Effector CD4-positive, alpha-beta T cell (primary cell): ENCODE measurements at places on chromosomes 6 and 20.
A peak's percentile ranks its signal among the peaks of the same experiment; 100 is the strongest.

DNA sequence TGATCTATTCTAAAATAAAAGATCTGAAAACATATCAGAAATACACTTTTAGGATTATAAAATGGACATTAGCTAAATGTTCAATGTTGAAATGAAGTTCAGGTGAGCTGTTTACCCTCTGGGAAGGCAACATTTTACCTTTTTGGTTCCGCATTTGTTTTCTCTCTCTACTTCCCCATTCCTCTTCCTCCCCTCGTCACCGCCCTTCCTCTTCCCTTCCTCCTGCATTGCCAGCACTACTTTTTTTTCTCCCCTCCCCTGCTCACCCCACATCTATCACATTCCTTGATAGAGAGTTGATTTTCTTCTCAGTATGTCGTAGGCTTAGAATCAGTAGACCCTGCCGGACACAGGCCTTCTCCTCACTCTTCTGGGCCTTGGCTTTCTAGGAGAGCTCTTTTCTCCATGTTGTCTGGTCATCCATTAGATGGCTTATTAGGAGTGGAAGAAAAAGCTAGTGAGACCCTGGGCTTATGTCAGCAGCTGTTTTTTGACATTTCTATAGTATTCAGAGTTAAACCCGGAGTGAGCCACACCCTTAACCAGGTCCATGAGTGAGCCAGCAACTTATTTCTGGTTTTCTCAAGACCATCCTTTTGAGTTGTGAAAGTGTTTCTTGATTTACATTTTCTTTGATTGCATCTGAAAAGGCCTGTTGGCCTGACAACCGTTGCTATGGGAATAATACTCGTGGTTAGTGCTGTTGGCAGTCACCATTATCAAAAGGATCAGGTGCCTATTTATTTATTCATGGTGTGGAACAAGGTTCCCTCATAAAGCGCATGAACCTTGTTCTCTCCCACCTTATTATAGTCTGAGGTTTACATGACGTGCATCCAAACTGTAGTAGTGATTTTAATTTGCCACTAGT lies 90.9 kb downstream of the DTD1 start:
- no peak for DNase-seq

DNA sequence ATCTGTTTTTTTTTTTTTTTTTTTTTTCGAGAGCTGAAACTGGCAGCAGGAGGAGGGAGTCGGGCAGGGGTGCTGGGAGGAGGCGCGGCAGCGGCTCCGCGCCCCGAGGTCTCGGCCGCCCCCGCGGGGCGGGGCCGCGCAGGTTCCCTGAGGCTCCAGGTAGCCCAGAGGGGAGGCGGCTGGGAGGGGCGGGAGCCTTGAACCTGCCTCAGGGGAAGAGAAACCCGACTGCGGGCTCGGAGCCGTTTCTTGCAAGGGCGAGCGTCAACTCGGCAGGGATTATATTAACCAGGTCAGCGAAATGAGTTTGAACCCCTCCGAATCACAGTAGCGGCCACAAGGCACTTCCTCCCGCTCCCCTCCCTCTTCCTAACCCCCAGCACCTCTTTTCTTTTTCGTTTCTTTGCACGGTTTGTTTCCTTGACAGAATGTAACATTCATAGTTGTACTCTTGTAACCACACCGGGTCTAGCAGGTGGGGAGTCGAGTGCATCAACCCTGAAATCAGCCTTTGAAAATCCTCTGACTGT lies 2.0 kb downstream of the MYB start:
- peak; percentile 56 for DNase-seq

DNA sequence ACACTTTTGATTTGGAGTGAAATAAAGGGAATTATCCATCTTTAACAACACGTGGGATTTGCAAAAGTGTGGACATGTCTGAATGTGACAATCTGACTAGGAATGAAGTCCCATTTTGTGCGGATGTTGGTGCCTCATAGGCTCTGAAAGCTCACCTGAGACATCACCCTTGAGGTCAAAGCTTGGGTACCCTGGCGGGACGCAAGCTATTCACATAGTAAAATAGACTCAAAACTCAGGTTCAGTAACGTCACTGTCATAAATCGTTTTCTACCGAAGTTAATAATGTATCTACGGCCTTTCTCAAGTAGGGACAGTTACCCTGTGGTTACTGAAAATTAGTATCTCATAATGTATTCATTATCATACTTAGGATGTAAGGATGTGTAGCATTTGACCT lies 61.8 kb downstream of the AKAP12 start:
- DNase-seq: no peak

DNA sequence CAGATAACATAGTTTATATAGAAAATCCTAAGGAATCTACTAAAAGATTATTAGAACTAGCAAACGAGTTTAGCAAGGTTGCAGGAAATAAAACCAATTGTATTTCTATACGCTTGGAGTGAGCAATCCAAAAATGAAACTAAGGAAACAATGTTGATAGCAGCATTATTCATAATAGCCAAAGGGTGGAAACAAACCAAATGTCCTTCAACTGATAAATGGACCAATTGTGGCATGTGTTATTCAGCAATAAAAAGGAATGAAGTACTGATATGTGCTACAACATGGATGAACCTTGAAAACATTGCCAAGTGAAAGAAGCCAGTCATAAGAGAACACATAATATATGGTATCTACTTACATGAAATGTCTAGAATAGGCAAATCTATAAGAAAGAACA lies 101.0 kb upstream of the VSTM2L start:
- DNase-seq: no peak

DNA sequence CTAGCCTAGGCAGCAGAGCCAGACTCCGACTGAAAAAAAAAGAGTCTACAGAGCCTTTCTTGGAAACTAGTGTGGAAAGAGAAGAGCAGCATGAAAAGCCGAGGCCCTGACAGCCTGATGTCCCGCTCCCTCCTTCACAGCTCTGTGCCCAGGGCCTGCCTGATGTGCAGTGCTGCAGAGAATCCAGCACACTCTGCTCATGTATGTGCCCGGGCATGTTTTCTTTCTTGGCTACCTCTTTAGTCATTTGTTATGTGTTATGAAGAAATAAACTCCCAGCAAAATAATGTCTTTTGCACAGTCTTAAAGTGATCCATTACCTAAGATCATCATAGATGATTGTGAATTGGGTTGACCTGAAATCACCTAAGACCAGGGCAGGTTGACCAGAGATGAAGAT lies 78.1 kb upstream of the EZR start:
- no peak for DNase-seq

DNA sequence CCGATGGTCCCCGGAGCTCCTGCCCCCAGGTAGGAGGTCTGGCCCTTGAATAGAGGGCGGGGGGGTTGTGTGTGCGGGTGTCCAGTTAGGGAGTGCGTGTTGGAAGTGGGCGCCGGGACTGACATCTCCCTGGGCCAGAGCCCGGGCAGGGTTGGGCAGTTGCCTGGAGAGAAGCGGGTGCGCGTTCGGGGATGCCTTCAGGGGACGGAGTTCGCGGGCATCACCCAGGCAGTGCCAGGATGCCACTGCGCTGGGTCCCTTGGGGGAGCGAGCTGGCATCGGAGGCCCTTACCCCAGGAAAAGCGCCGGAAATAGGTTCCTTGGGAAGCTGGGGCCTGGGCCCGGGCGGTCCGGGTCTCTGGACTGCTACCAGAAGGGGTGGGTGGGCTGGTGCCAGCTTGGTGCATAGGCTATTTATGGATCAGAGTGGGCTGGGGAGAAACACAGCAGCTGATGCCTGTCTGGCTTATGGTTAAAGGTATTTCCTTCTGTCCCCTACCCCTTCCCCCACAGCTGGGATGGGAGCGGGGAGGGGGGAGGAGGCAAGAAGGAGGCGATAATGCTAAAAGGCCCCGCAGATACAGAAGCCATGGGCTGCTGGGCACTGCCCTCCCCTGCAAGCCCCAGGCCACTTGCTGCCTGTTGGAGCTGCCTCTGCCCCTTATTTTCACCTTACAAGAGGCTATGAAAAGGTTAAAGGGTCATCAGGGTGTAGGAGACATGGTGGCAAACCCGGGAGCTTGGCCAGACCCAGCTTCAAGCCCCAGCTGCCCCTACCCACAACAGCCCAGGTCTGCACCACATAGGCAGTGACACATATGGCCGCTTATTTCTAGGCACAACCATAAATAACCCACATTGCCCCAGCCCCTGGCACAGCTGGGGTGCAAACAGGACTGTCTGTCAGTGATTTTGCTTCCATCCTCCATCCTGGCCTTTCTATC lies 638 bp downstream of the PACSIN1 start:
- no peak for DNase-seq

DNA sequence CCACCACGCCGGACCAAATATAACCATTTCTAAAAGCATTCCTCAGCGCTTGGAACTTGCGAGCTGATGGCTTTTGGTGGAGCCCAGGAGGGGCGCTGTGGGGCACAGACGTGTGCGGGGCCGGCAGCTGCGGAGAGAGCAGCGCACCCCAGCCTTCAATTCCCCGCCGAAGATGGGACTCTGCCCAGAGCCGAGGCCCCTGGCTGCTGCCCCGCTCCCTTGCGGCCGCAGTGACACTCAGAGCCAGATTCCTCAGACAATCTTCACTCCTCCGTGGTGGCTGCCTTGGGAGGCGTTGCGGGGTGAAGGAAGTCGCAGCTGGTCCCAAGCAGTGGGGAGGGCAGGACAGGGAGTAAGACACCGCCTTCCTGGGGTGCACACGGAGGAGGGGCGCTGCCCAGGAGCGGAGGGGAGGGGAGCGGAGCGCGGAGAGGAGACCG lies 87.7 kb downstream of the TMEM242 start:
- DNase-seq: peak; percentile 35

GRCh38 chr20:25987073-25987927 lies 290.6 kb upstream of the ZNF337 start:
- no peak for DNase-seq

GRCh38 chr6:50589751-50590470 lies 123.4 kb upstream of the TFAP2D start:
- no peak for DNase-seq

GRCh38 chr20:46627234-46627633 lies 24.0 kb downstream of the SLC13A3 start:
- no peak for DNase-seq

GRCh38 chr6:170131351-170131750 lies 159.5 kb downstream of the DLL1 start:
- DNase-seq: no peak

- DNase-seq: no peak
Measured at GRCh38 chr6:11273406-11274065, 41.1 kb upstream of the NEDD9 start.

DNA sequence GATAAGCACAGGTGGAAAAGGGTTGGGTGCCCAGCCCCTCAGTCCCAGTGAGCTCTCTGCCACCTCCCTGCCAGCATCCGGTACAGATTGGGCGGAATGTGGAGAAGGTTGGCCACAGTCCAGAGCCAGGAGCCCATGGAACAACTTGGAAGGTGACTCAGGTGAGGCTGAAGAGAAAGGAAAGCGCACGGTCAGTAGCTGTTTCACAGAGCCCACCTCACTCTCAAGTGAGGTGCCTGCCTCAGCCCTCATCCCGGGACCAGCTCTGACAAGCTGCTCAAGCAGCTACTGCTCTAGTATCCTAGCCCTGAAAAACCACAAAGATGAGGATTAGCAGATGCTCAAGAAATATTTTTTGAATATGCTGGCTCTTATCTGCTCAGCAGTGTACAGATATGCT lies 1.1 kb upstream of the MMP24OS start:
- DNase-seq: no peak

DNA sequence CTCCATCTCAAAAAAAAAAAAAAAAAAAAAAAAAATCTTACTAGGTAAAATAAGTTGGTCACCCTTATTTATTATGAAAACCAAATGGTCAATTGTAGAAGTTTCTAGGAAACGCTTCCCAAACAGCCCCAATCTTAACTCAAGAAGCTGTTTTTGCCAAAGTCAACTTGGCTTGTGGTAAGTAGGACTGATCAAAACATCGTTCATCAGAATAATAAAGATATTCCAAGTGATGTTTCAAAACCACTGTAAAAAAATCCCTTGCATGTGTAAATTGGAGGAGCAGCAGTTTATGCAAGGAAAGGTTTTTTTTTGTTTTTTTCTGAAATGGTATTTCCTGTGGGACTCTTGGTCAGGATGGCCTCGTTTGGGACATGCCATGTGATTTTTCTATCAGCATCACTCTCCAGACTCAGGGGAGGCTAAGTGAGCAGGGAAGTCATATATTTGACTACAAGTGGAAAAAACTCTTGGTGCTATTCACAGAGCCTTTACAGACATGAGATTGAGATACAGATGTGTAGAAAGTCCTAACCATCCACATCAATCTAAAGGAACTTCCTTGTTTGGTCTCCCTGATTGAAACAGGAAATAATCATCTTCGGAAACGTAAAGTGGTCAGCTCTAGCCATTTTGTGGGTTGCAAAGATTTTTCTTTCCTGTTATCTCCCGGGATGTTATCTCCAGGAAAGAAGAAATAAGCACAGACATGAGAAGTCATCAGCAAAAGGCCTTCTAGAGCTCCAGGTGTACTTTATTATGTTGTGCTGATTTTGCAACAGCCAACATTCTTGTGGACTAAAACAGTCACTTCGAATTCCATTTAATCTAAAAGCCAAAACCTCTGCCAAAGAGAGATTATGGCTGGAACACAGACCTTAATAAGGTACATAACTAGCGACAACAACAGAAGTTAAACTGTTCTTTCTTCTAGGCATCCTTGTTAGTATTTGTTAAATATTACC lies 177.8 kb downstream of the EDN1 start:
- no peak for DNase-seq

- DNase-seq: no peak
Measured at GRCh38 chr6:12009876-12010634, 2.1 kb upstream of the HIVEP1 start.

DNA sequence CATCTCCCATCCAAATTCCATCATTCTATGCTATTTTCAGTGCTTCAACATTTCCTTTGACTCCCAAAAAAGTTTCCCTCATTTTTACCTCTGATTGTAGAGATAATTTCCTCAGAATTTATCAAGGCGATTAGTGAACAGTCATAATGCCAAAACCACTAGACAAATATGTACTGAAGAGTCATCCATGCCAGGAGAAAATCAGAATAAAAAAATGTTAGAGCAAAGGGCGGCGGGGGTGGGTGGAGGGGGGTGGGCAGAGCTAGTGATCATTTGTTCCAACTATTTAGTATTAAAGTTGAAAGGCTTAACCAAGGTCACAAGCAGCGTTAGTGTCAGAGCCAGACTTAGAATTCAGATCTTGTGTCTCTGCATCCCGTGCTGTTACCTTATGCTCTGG lies 5.3 kb upstream of the ADGRF5 start:
- no peak for DNase-seq

DNA sequence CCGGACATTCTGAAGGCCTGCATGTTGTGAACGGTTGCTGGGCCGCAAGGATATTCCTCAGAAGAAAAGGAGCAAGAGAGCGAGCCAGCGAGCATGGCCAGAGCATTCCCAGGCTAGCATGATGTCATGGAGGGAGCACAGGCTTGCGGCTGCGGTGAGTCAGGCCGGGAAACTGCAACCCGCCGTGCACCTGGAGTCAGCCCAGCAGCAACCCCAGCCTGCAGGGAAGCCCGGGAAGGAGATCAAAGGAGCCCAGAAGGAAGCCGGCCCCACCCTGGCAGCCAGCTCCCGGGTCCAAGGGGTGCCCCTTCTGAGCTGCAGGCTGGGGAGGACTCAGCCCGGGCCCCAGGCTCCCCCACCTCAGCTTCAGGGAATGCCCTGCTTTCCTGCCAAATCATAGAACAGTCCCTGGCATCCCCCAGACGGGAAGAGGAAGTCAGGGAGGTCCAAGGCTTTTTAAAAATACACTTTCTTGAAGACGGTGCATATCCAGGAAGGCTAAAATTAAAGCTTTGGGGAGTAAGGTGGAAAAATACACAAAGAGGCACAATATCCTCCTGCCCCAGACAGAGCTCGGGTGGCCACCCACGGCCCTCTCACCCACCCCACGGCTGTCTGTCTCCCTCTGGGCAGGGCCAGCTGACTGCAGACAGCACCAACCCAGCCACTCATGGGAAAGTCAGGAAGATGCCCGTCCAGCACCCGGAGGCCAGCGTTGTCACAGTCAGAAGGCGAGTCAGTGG lies 53.7 kb downstream of the BMP7 start:
- no peak for DNase-seq
